Activated T-helper 17 cell treated with anti-CD3 and anti-CD28 coated beads, Interleukin-2, amount 50 U/mL, for 72 hours (primary cell): ENCODE measurements at places on chromosomes 3 and 15. TPM values are rescaled to one million over a fixed set of nuclear protein-coding genes. Genes with fewer than 3 reads are reported as not detected.

- ATAC-seq, result peak; percentile 83
Measured at GRCh38 chr3:88031642-88032077, 27.1 kb downstream of the CGGBP1 start.

- ATAC-seq, result no peak
Measured at GRCh38 chr3:48432411-48433371, 2.8 kb upstream of the PLXNB1 start.

The MME gene
- not detected for total RNA-seq

The NUP210 gene
- 146 TPM for total RNA-seq

The IRAK2 gene
- total RNA-seq, result 10.1 TPM

DNA sequence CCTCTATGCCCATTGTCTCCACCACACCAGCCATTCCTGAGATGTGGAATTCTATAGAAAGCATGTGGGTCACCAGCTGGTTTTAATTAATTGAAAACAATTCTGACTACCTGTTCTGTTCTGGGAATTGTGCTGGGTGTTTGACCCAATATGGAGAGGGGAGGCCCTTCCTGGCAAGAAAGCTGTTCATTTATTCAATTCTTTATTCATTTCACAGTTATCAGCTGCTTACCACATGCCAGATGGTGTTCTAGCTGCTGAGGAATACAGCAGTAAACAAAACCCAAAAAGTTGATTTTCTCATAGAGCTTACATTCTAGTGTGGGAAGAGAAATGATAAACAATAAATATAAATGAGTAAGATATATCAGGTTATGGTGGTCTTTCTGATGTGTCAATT is 296.1 kb upstream of the RASGRP1 start:
- no peak for ATAC-seq

- peak; percentile 82 for ATAC-seq
Measured at GRCh38 chr3:171351676-171352075, 108.5 kb downstream of the TNIK start.

DNA sequence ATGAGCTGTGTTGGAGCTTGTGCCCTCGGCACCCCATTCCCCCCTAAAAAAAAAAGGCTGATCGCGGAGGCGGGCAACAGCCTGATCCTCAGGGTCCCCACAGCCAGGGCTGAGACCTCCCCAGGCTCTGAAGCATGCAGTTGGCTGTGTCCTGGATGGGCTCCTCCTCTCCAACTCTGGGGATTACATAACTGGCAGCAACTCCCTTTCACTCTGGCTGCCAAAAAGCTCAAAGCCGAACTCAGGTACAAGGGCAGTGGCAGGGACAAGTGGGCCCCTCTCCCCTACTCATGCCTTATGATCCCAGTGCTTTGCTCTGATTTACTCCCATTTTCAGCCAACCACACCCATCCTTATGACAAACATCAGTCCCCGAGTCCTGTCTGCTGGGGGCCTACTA is 18.3 kb downstream of the TPRA1 start:
- ATAC-seq, result no peak

DNA sequence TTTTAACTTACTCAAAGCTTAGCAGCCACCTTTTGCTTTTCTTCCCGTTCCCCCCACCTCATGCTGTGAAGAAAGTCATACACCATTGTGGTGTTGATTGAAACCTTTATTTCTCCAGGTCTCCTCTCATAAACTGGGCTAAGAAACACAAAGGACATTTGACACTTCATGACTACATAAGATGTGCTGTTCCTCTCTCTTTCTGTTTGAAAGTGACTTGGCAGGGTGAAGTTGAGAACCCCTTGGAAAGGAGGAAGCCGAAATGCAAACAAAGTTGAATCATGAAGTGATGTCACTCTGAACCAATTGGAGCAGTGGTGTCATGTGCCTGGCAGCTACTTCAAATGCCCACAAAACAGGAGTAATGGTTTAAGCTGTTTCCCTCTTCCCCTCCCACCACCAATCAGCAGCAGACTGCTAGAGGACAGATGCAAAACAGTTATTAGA is 174.7 kb downstream of the IGF1R start:
- peak; percentile 56 for ATAC-seq

The CLDN1 gene
- 0.11 TPM for total RNA-seq

The GATA2 gene
- 1.1 TPM for total RNA-seq

GRCh38 chr3:190131329-190131728 is 10.6 kb upstream of the P3H2 start:
- ATAC-seq, result no peak

DNA sequence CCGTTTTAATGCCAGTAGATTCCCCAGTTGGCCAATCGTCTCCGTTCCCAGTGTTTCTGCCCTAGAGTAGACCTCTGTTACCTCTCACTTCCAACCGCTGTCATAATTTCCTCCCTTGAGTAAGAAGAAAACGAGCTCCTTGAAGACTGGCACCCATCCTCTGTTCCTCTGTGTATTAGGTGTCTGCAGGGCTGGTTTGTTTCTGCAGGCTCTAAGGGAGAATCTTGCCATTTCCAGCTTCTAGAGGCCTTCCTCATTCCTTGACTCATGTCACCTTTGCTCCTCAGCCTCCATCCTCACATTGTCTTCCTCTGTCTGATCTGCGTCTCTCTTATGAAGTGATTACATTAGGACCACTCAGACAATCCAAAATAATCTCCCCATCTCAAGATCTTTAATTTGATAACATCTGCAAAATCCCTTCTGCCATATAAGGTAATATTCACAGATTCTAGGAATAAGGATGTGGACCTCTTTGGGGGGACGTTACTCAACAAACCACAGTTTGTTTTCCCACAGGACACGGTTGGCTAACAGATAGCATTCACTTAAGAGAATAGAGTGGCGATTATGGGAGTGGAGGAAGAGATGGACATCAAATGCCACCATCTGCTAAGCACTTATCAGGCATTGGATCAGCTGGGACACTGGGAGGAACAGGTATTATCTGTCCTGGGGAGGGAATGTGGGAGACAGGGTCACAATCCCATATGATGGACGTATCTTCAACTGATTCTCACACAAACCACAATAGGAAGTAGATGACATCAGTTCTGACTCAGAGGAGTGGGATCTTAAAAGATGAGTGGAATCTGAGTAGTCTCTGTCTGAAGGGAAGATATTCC is 17.1 kb downstream of the ARHGAP31 start:
- peak; percentile 80 for ATAC-seq

- ATAC-seq, result no peak
Measured at GRCh38 chr3:11373654-11374053, 101.5 kb downstream of the ATG7 start.

GRCh38 chr3:64848127-64848800 is 160.5 kb upstream of the ADAMTS9 start:
- no peak for ATAC-seq
